ENCODE measurements at places on chromosomes 6 and 20. TPM values are rescaled to one million over a fixed set of nuclear protein-coding genes. Genes with fewer than 3 reads are reported as not detected.

Gene IL17F
- total RNA-seq, result not detected

Gene DAAM2
- not detected for total RNA-seq

- no peak for DNase-seq
- H3K27ac ChIP-seq, result no peak within 1 kb of the TSS
- H3K4me1 ChIP-seq, result peaks cover 6% of the 10 kb centered on the region
- H3K36me3 ChIP-seq, result peaks cover 2% of the 10 kb centered on the region
- H3K4me3 ChIP-seq, result no peak within 1 kb of the TSS
Observed at GRCh38 chr20:23049201-23050075, at the start of gene THBD. TSS of gene THBD (minus strand) at chr20:23049672. CDS start at chr20:23049504, 168 bp downstream.

DNA sequence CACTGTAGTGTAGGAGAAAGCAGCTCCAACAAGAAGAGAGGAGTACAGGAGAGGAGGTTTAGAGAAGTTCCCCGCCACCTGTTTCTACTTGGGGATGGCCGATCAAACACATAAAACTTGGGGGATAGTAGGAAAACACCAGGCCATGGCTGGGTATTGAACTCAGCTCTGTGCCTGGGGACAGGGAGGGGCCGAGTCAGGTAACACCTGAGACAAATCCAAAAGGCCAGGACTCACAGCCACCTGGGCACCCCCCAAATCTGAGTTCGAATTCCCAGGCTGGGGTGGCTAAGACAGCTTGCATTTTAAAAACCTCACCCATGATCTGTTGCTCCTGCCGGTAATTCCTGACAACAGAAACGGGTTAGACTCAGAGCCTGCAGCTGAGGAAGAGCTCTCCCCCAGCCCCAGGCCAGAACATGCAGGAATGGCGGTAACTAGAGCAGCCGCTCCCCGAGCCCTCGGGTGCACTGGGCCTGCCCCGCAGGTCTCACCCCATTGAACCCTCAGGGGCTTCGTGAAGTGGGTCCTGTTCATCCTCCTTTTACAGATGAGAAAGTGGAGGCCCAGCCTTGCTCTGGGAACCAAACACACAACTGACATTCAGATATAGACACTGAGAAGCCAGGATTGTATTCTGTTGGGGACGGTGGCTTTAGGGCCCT is 61.0 kb downstream of the TCP11 start:
- no peak overlapping the region for H3K27ac ChIP-seq
- H3K36me3 ChIP-seq, result no peaks in the 10 kb centered on the region
- DNase-seq, result no peak
- no peak overlapping the region for H3K4me3 ChIP-seq

Gene UNC93A
- total RNA-seq, result not detected
